ENCODE measurements at places on chromosomes 5 and 9. TPM values are rescaled to one million over a fixed set of nuclear protein-coding genes. Genes with fewer than 3 reads are reported as not detected.
A peak's percentile ranks its signal among the peaks of the same experiment; 100 is the strongest.

GRCh38 chr9:35771943-35772342 lies 17.9 kb upstream of the MSMP start:
- H3K27ac ChIP-seq = no peak overlapping the region
- no peak overlapping the region for H3K4me3 ChIP-seq
- DNase-seq = no peak
- no peaks in the 10 kb centered on the region for H3K36me3 ChIP-seq
- no peaks in the 10 kb centered on the region for H3K27me3 ChIP-seq
- H3K4me1 ChIP-seq = peaks cover 4% of the 10 kb centered on the region

- no peak for DNase-seq
- no peak overlapping the region for H3K4me3 ChIP-seq
- no peak overlapping the region for H3K27ac ChIP-seq
- no peaks in the 10 kb centered on the region for H3K27me3 ChIP-seq
- H3K4me1 ChIP-seq = no peaks in the 10 kb centered on the region
Observed at GRCh38 chr5:102857076-102857818, 102.1 kb downstream of the PAM start.

DNA sequence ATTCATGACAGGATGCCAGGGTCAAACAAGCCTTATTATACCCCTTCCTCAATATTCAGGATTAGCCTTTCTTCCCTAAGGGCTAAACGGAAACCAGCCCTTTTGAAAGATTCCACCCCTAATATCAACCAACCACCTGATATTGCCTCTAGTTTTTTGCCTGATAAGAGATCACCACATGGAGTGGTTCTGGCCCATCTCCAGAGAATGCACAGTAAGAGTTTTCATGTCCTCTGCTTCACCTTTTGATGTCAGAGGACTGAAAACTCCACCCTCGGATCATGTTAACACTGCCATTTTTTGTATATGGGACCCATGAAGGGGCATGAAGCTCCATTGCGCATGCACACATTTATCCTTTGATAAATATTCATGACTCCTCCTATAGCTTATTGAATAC lies 5.8 kb upstream of the LNPEP start:
- H3K36me3 ChIP-seq = no peaks in the 10 kb centered on the region
- DNase-seq = no peak
- peaks cover 11% of the 10 kb centered on the region for H3K4me1 ChIP-seq

- H3K27me3 ChIP-seq = no peaks in the 10 kb centered on the region
- H3K4me3 ChIP-seq = no peak overlapping the region
- no peaks in the 10 kb centered on the region for H3K4me1 ChIP-seq
Observed at GRCh38 chr5:29001666-29002065, 1963.3 kb upstream of the CDH9 start.

DNA sequence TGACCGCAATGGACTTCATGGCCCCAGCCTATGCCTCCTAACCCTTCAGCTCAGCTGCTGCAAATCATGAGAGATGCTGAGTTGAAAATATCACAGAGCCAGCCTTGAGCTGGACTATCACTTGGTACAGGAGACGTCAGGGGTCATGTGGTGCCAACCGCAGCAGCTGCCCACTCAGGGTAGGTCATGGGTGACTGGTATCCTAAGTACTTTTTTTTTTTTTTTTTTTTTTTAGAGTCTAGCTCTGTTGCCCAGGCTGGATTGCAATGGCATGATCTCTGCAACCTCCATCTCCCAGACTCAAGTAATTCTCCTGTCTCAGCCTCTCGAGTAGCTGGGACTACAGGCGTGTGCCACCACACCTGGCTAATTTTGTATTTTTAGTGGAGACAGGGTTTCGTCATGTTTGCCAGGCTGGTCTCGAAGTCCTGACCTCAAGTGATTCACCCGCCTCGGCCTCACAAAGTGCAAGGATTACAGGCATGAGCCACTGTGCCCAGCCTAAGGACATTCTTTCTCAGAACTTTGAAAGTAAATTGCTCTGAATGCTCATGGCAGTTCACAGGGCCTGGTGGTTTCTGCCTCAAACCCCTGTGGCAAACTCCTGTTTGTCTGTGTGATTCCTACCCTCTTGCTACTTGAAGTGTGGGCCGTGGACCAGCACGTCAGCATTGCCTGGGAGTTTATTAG lies 21.3 kb downstream of the WWC1 start:
- H3K36me3 ChIP-seq = no peaks in the 10 kb centered on the region
- H3K4me1 ChIP-seq = no peaks in the 10 kb centered on the region
- H3K27me3 ChIP-seq = no peaks in the 10 kb centered on the region
- no peak overlapping the region for H3K4me3 ChIP-seq

DNA sequence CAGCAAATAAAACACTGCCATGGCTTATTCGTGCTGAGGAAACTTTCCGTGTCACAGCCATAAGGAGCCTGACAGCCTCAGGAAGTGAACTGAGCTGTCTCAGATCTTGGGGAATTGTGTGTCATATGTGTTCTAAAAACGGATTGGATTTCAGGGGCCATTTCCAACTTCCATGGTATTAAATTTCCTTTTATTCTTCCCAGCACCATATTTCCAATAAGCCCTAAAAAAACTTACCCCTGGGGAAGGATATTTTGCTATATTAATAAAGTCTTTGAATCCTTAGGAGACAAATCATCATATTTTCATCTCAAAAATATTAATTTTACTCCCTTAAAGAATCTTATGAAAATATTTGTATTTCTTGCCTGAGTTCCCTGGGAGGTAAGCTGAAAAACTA lies 93.9 kb downstream of the LHFPL2 start:
- H3K36me3 ChIP-seq = no peaks in the 10 kb centered on the region
- no peak overlapping the region for H3K4me3 ChIP-seq
- no peak for DNase-seq
- peaks cover 5% of the 10 kb centered on the region for H3K4me1 ChIP-seq

GRCh38 chr5:105218018-105218417 lies 1655.4 kb upstream of the NUDT12 start:
- H3K4me3 ChIP-seq = no peak overlapping the region
- H3K27me3 ChIP-seq = no peaks in the 10 kb centered on the region
- DNase-seq = no peak

GRCh38 chr5:95283761-95284571 lies 928 bp downstream of the MCTP1 start:
- H3K4me3 ChIP-seq = peak overlapping the region; percentile 41
- H3K36me3 ChIP-seq = no peaks in the 10 kb centered on the region
- no peak overlapping the region for H3K27ac ChIP-seq

- H3K27me3 ChIP-seq = no peaks in the 10 kb centered on the region
- no peak for DNase-seq
- no peak overlapping the region for H3K4me3 ChIP-seq
- no peaks in the 10 kb centered on the region for H3K4me1 ChIP-seq
Observed at GRCh38 chr5:76273206-76273885, 129.7 kb upstream of the IQGAP2 start.

DNA sequence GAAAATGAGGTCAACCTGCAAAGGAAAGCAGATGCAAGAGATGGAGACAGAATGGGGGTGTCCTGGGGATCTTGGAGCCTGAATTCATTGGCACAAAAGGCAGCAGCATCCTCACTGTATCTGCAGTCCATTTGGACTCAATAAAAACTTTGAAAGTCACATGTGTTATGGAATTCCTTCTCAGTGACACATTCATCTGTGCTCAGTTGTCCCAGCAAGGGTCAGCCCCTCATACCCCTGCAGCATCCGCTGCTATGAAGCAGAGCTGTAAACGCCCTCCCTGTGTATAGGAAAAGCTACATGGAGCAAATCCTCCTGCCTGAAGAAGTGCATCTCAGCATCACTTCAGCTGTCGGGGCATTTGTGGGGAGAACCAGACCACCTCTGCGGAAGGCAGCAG lies 14.5 kb upstream of the RARS1 start:
- H3K36me3 ChIP-seq = no peaks in the 10 kb centered on the region
- DNase-seq = no peak
- no peak overlapping the region for H3K27ac ChIP-seq

GRCh38 chr9:94182532-94182931 lies 76.6 kb upstream of the ZNF169 start:
- DNase-seq = no peak
- H3K36me3 ChIP-seq = peaks cover 4% of the 10 kb centered on the region
- no peak overlapping the region for H3K27ac ChIP-seq
- no peaks in the 10 kb centered on the region for H3K4me1 ChIP-seq
- no peaks in the 10 kb centered on the region for H3K27me3 ChIP-seq

GRCh38 chr9:123757960-123758359 lies 172.0 kb downstream of the DENND1A start:
- no peak overlapping the region for H3K4me3 ChIP-seq
- H3K27me3 ChIP-seq = no peaks in the 10 kb centered on the region
- H3K4me1 ChIP-seq = no peaks in the 10 kb centered on the region
- no peak overlapping the region for H3K27ac ChIP-seq
- DNase-seq = no peak
- peaks cover 3% of the 10 kb centered on the region for H3K36me3 ChIP-seq

DNA sequence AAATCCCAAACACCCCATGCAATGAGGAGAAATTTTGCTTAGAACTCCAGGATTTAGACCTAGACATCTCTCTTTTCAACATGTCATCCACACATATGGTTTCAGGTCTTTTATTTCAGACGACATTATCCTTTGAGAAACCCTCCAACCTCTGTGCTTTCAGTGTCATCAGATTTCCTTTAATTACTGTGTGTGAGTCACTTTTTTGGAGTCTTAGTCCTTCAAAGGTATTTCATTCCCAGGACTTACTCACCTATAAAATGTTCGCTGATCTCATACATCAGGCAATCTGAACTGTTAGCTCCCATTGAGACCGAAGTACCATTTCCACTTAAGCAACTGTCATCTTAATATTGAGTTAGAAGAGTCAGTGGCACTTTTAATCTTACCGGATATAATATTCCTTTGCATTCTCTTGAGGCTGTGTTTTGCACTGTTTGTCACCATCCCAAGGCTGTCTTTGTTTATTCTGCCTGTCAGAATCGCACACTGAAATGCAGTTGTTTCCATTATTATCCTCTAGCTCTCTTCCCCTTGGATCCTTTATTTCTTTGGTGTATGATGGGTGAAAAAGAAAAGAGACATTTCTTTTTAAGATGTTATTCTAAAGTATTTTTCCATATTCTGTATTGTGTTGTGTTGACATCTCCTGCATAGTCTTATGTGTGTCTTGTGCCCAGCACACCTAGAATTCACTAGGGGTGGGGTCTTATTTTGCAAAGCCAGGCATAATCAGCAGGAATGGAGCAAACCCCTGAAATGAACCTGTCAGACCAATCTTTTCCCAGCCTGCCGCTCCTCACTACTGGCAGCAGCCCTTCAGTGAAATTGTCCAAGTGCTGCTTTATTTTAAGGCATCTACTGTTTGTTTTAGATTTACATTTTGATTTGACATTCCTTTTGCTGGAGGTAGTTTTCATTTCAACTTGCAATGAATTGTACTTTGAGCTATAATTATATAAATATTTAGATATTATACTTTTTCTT lies 155.4 kb downstream of the PAM start:
- no peaks in the 10 kb centered on the region for H3K27me3 ChIP-seq
- DNase-seq = no peak
- H3K4me1 ChIP-seq = no peaks in the 10 kb centered on the region

DNA sequence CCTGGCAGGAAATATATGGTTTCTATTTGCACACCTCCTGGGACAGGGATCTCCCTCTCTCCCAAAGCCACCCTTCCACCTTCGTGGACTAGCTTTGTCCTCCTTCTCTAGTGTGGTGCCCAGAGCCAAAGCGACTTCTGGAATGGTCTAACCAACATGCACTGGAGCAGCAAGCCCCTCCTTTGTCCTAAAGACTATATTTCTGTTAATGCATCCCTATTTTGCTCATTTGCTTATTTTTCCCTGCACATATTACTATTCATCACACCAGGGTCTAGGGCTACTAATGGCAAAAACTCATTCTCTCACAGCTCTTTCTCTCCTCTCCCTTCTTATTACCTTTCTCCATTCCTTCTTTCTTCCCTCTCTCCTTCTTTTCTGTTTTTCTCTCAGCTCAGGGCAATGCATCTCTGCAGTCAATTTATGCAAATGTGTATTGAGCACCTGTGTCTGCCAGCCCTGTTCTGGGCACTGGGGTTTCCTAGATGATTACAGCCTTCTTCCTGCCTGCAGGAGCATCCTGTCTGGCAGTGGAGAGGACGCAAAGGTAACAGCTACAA lies 2.8 kb upstream of the NEURL1B start:
- no peak overlapping the region for H3K4me3 ChIP-seq
- H3K36me3 ChIP-seq = no peaks in the 10 kb centered on the region
- DNase-seq = no peak
- no peak overlapping the region for H3K27ac ChIP-seq

- no peaks in the 10 kb centered on the region for H3K4me1 ChIP-seq
- H3K36me3 ChIP-seq = no peaks in the 10 kb centered on the region
- no peaks in the 10 kb centered on the region for H3K27me3 ChIP-seq
- H3K27ac ChIP-seq = no peak overlapping the region
- DNase-seq = no peak
Observed at GRCh38 chr9:109901201-109901600, 121.2 kb downstream of the PALM2AKAP2 start.

- H3K4me1 ChIP-seq = no peaks in the 10 kb centered on the region
- no peak overlapping the region for H3K4me3 ChIP-seq
- H3K27me3 ChIP-seq = no peaks in the 10 kb centered on the region
- no peak overlapping the region for H3K27ac ChIP-seq
- DNase-seq = no peak
Observed at GRCh38 chr5:81020478-81021167, 60.5 kb downstream of the RASGRF2 start.

- no peak overlapping the region for H3K4me3 ChIP-seq
- H3K27ac ChIP-seq = no peak overlapping the region
- DNase-seq = no peak
- H3K4me1 ChIP-seq = no peaks in the 10 kb centered on the region
- no peaks in the 10 kb centered on the region for H3K36me3 ChIP-seq
Observed at GRCh38 chr5:111143910-111144309, 51.8 kb downstream of the WDR36 start.

- H3K36me3 ChIP-seq = no peaks in the 10 kb centered on the region
- H3K27ac ChIP-seq = no peak overlapping the region
- DNase-seq = no peak
- no peak overlapping the region for H3K4me3 ChIP-seq
- peaks cover 22% of the 10 kb centered on the region for H3K4me1 ChIP-seq
- no peaks in the 10 kb centered on the region for H3K27me3 ChIP-seq
Observed at GRCh38 chr9:89655990-89656657, 51.3 kb downstream of the GADD45G start.

DNA sequence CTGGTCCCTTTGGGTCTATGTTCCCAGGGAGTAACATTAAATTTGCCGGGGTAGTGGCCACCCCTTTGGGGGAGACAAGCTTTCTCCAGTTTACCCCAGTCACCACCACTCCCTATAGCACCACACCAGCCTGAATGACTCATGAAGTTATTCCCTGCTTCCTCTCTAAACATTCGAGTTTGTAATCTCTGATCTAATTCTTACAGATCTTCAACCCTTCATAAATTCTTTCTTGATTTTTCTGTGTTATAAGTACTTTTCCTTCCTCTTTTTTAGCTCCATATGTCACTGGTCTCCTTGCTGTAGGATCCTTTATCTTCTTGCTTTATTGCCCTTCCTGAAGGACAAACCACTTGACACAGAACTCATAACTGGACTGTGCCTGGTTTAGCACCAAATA lies 55.6 kb downstream of the GNA14 start:
- no peak overlapping the region for H3K27ac ChIP-seq
- no peak overlapping the region for H3K4me3 ChIP-seq
- H3K27me3 ChIP-seq = no peaks in the 10 kb centered on the region
- peaks cover 5% of the 10 kb centered on the region for H3K4me1 ChIP-seq
- no peaks in the 10 kb centered on the region for H3K36me3 ChIP-seq
- no peak for DNase-seq

CTXN3 gene
- not detected for total RNA-seq

CD72 gene
- total RNA-seq = 6.8 TPM

UGT3A2 gene
- 6.8 TPM for total RNA-seq

FYB1 gene
- total RNA-seq = 71.8 TPM

C9orf50 gene
- 0.05 TPM for total RNA-seq

OMD gene
- 0.61 TPM for total RNA-seq

STING1 gene
- 21.3 TPM for total RNA-seq

ITGA2 gene
- total RNA-seq = 4.1 TPM

MTRR gene
- total RNA-seq = 26.8 TPM

FOXD4L5 gene
- total RNA-seq = 0.09 TPM

CCDC180 gene
- 1.6 TPM for total RNA-seq

CACNA1B gene
- 1.1 TPM for total RNA-seq
